ENCODE measurements at places on chromosomes 12 and 14.
A peak's percentile ranks its signal among the peaks of the same experiment; 100 is the strongest.

DNA sequence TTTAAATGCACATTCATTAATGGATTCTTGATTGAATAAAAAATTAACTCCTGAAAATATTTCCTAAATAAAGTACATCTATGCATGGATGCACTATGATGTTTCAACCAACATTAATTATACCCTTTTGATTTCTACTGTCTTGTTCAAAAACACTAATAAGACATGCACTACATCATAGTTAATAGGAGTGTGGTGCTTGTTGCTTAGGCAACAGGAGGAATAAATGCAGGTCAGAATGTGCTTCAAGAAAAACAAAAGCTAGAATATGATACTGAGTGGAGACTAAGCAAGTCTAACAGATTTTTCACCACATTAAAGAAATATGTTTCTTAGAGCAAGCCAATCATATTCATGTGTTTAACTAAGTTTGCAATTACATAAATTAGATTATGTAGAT, 495.8 kb upstream of the GARIN6 start:
- no peak for DNase-seq

DNA sequence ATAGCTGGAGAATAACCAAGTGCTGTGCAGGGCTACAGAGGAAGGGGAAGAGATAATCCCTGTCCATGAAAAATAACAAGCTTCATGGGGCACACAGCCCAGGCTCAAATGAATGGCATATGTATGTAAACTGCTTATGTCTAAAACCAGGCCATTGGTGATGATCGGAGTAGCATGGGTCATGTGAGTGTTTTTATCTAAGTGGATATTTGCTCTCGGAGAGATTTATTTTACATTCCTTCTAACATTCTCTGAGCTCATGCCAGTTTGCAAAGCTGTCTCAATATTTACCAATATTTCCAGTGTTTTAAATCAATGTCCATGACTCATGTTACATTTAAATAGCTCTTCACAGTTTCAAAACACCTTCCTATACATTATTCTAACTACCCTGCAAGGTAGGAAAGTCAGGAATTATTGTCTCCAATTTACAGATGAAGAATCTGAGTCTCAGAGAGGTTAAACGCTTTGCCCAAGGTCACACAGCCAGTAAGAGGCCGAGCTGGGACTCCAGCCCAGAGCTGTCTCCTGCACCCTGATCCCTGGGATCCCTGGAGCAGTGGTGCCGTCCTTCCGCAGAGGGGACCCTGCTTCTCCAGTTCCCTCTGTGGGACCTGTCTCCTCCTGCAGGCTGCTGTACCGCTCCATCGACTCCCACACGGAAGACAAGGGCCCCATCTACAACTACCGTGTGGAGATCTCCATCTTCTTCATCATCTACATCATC, 186.7 kb upstream of the FKBP4 start:
- no peak for DNase-seq

GRCh38 chr12:63912651-63913050, 68.2 kb downstream of the SRGAP1 start:
- no peak for DNase-seq

DNA sequence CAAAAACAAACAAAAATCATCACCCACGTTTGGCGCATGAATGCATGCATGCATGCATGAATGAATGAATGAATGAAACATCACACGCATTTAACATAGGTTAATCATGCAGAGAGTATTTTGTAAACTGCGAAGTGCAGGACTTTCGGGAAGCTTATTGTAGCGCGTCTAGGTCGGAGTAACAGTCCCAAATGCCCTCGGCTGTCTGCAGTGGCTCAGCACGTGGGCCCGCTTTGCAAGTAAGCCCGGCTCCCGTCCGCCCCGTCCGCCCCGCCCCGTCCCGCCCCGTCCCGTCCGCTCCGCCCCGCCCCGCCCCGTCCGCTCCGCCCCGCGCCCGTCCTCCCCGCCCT, 263 bp upstream of the IFT81 start:
- no peak for DNase-seq

- DNase-seq, result no peak
Observed at GRCh38 chr14:62847168-62847567, 198.1 kb downstream of the KCNH5 start.

GRCh38 chr14:32354716-32355115, 25.6 kb downstream of the AKAP6 start:
- no peak for DNase-seq

DNA sequence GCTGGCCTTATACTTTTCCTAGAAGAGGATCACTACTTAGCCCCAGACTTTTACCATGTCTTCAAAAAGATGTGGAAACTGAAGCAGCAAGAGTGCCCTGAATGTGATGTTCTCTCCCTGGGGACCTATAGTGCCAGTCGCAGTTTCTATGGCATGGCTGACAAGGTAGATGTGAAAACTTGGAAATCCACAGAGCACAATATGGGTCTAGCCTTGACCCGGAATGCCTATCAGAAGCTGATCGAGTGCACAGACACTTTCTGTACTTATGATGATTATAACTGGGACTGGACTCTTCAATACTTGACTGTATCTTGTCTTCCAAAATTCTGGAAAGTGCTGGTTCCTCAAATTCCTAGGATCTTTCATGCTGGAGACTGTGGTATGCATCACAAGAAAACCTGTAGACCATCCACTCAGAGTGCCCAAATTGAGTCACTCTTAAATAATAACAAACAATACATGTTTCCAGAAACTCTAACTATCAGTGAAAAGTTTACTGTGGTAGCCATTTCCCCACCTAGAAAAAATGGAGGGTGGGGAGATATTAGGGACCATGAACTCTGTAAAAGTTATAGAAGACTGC, 1.5 kb downstream of the MGAT2 start:
- DNase-seq, result no peak

GRCh38 chr12:45130881-45131281, 80.0 kb upstream of the DBX2 start:
- peak; percentile 16 for DNase-seq

- DNase-seq, result peak; percentile 12
Observed at GRCh38 chr14:67358924-67359774, 455 bp downstream of the ATP6V1D start.

- no peak for DNase-seq
Observed at GRCh38 chr12:23473071-23473470, 476.4 kb downstream of the SOX5 start.

DNA sequence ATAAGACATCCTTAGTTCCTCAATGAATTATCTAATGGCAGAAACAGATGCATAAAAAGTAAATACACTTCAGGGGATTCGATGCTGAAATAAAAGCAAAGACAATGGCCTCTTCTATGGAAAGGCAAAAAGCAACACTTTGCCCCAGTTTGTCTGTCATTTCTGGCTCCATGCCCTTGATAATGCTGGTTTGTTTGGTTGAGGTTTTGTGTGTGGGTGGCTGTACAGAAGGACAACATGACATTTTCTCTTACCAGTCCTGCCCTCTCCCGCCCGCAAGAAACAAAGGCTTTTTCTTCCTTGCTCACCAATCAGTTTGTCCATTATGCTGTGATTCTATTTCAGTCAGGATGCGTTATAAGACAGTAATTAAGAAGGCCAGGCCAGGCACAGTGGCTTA, 18.1 kb upstream of the WDR89 start:
- DNase-seq, result no peak

- no peak for DNase-seq
Observed at GRCh38 chr12:101116911-101117310, 93.1 kb downstream of the SLC5A8 start.

DNA sequence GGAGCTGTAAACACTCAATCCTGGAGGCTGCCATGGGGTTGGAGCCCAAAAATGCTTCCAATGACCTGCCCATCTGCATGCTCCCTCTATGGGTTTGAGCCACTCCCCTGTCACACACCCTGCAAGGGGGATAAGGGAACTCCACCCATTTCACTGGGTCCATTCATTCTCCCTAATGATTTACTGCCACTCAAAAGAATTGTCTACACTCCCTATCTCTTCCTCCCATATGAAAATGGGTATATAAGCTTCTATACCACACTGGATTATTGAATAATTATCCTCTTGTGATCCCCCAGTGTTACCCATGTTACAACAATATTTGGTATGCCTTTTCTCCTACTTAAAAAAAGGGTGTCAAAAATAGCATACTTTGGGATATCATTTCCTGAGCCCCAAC, 260.8 kb upstream of the CCDC196 start:
- no peak for DNase-seq

DNA sequence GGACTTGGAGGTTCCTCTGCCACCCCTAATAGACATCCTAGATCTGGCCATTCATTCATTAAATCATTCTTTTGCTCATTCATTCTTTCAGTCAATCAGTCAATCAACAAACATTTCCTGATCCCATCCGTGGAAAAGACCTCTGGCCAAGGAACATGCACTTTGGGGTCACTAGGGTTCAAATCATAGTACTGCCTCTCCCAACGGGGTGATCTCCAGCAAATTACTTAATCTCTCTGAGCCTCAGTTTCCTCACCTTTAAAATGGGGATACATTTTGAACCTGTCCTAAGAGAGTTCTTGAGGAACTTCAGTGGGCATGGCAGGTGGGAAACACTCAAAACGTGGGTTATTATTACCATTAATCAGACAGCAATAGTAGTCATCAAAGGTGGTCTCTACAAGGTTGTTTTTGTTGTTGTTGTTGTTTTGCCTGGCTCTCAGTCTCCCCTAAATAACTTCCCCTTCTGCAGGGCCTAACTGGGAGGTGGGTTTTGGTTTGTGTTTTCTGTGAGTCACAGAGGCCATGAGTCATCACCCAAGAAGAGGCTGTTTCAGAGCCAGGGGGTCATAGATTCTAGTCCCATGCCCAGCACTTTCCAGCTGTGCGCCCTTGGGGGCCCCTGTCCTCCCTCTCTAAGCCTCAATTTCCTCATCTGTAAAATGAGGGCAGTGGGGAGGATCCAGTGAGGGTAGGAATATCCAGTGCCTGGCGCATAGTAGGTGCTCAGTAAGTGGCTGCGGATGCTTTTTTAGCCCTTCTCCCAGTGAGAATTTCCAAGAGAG, 16.9 kb upstream of the FAM222A start:
- no peak for DNase-seq

- peak; percentile 60 for DNase-seq
Observed at GRCh38 chr12:71755146-71755892, 656 bp downstream of the RAB21 start.

GRCh38 chr14:101962503-101962874, 1.9 kb upstream of the DYNC1H1 start:
- DNase-seq, result no peak

GRCh38 chr12:124778411-124778810, 85.3 kb downstream of the SCARB1 start:
- no peak for DNase-seq

DNA sequence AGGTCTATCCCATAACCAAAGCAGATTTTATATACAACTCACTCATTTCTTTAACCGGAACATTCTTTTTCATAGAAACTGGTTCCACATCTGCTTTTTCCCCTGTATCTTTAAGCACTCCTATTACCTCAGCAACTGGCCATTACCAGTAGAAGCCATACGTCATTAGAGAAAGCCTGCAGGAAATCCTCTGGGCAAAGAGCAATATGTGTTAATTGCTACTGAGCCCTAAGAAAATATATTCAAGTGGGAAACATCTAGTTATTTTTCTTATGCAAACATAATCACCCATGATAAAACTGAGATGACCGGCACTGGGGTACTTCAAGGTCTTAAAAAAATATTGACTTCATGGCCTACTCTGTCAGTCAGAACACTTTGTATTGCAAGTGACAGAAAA, 28.2 kb upstream of the CPSF6 start:
- no peak for DNase-seq
